ENCODE measurements at places on chromosomes 12 and 14.

DNA sequence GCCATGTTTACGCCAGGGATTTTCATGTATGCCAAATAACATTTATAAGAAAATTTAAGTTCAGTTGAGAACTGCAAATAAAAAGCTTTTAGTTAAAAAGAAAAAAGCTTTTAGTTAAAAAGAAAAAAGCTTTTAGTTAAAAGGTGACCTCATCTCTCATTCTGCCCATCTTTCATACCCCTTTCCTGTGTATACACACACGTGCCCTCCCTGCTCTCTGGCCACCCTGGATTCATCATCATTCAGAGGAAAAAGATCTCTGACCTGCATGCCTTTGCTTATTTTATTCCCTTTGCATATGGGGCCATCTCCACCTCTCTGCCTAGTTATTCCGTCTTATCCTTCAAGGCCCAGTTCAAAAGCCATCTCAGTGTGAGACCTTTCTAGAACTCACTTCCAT lies 38.1 kb upstream of the CDK17 start:
- DNase-seq = no peak

DNA sequence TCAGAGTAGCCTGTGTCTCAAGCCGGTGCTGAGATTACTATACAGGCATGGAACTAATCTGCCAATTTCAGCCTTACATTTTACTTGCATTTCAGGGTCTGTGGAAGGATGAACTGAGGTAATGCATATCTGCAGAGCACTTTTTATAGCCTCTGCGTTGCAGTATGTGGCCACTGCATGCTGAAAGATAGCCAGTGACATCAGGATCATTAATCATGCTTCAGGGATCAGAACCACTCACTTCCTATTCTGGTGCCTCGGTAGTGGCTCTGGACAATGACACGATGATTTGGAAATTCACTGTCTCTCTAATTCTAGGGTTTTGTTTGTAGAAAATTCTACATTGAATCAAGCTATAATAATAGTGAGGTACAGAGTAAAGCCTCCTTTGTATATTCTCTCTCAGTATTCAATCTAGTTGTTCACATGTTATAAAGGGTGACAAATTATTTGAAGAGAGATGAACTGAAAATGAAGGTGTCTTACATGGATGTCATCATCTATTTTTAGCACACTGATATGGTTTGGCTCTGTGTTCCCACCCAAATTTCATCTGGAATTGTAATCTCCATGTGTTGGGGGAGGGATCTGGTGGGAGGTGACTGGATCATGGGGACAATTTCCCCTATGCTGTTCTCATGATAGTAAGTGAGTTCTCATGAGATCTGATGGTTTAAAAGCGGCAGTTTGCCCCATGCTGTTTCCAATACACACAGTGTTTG lies 554.3 kb upstream of the MIS18BP1 start:
- no peak for DNase-seq

DNA sequence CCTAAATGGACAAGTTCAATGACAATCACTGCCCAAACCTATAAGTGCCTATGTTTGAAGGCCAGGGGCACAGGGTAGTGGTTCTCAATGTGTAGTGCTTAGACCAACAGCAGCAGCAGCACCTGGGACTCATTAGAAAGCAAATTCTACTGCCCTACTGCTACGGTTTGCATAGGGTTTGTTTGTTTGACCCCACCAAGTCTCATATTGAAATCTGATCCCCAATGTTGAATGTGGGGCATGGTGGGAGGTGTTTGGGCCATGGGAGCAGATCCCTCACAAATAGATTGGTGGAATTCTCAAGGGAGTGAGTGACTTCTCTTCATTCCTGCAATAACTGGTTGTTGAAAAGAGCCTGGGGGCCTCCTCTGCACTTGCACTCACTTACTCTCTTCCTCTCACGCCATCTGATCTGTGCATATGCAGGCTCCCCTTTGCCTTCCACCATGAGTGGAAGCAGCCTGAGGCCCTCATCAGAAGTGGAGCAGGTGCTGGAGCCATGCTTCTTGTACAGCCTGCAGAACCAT lies 39.5 kb downstream of the PPM1H start:
- DNase-seq = no peak

- DNase-seq = no peak
Observed at GRCh38 chr12:6612652-6613014, 5.5 kb upstream of the CHD4 start.

- DNase-seq = no peak
Observed at GRCh38 chr12:108570743-108571608, 8.6 kb downstream of the ISCU start.

DNA sequence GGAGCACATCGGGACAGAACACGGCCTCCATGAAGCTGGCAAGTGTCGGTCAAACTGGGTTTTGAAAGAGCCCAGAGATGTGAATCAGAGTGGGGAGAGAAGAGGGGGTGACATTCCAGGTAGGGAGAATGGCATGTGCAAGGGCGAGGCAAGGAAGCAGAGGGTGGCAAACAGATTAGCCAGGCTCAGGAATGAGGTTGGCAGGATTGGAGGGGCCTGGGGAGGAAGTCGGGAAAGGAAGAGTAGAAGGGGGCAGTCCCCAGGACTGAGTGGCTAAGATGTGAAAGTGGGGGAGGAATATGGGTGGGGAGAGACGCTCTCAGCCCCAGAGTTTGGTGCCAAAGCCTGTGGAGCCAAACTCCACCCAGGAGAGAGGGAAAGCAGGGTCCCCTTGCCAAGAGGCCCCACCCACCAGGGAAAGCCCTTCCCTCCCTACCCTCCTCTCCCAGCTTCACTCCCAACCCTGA lies 5.5 kb upstream of the HDAC7 start:
- DNase-seq = no peak

DNA sequence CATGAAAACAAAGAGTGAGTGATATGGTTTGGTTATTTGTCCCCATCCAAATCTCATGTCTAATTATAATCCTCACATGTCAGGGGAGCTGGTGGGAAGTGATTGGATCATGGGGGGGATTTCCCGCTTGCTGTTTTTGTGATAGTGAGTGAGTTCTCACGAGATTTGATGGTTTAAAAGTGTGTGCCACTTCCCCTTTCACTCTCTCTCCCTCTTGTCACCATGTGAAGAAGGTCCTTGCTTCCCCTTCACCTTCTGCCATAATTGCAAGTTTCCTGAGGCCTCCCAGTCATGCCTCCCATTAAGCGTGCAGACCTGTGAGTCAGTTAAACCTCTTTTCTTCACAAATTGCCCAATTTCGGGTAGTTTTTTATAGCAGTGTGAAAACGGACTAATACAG lies 2.1 kb upstream of the ATXN7L3B start:
- DNase-seq = no peak

- no peak for DNase-seq
Observed at GRCh38 chr12:53328043-53328435, 6.6 kb upstream of the AAAS start.

DNA sequence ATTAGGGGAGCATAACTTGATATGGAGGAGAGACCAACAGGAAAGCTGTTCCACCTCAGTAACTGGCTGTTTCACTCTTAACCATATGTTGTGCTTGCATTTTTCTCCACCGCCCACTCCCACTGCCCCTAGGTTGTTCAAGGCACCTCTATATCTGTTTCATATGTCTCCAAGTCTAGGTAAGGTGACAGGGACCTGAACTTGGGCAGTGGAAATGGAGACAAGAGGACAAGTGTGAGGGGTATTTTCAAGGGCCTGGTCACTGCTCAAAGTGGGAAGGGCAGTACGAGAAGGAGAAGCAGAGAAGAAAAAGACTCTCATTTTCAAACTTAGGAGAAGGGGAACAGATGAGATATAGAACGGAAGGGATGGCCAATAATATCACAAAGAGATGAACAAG lies 3.1 kb downstream of the SLC38A1 start:
- DNase-seq = no peak

- DNase-seq = no peak
Observed at GRCh38 chr12:52749827-52750226, 27.3 kb downstream of the KRT76 start.

GRCh38 chr14:101072945-101073597 lies 169.5 kb upstream of the RTL1 start:
- DNase-seq = no peak

DNA sequence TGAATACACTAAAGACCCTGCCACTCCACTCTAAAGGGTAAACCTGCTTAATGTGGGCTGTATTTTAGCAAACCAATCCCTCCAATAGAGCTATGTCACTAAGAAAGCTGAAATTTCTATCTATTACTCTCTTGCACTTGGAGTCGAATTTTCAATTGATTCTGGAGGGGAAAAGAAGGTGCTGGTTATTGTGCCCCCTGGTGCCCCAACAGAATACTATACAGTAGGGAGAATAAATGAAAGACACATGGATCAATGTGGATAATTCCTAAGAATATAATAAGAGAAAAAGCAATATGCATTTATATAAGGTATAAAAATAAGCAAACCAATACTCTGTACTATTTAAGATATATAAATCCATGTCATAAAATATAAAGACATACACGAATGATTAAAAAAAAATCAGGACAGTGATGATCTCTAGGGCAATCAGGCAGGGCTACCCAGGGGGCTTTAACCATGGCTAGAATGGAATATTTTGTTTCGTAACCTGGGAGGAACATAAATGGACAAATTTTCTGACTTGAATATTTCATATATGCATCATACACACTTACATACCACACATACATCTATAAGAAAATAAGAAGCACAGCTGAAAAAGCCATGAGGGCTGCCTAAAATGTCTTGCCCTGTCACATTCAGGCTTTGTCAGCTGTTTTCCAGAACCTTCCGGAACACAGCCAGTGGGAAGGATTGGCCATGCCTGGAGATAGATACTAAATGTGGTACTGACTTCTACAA lies 54.4 kb downstream of the EFCAB11 start:
- DNase-seq = no peak

DNA sequence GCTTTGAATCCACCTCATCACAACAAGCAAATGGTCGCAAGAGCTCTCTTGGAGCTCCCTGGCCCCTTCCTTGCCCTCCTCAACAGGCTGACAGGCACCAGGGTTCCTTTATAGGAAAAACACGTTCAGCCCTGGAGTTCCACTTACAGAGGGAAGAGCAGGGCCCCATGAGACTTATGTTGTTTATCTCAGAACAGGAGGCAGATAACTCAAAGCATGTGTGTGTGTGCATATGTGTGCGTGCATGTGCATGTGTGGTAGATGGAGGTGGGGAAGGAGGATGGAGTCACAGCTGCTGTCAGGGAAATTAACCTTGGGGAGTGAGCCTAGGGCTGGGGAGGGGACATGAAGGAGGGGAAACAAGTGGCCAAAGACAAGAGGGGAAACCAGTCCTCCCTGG lies 138.1 kb downstream of the DPF3 start:
- no peak for DNase-seq

DNA sequence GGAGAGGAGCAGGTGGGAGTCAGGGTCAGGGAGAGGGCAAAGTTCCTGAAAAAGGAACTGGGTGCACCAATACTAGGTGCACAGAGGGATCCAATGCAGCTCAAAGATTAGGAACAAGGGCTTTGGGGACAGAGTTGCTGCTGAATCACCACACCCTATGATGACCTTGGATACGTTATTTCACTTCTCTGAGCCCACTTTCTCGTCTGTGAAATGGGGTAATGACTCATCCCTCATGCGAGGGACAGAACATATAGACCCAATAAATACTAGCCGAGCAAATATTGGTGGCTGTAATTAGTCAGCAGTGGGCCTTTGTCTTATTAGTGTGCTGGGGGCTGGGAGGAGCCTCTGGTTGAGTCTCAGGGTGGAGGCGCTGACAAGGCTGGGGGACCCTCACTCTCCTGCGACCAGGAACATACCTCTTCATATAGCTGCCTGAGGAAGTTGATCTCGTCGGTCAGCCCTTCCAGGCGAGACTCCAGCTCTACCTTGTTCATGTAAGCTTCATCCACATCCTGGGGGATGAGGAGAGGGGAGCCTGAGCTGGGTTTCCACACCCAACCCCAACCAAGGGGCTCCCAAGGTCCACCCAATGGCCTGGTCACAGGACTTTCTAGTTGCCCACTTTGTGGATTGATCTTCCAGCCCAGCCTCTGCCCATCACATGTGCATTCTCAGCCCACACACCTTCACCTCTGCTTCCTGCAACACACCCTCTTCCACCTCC lies 4.5 kb downstream of the KRT8 start:
- no peak for DNase-seq

DNA sequence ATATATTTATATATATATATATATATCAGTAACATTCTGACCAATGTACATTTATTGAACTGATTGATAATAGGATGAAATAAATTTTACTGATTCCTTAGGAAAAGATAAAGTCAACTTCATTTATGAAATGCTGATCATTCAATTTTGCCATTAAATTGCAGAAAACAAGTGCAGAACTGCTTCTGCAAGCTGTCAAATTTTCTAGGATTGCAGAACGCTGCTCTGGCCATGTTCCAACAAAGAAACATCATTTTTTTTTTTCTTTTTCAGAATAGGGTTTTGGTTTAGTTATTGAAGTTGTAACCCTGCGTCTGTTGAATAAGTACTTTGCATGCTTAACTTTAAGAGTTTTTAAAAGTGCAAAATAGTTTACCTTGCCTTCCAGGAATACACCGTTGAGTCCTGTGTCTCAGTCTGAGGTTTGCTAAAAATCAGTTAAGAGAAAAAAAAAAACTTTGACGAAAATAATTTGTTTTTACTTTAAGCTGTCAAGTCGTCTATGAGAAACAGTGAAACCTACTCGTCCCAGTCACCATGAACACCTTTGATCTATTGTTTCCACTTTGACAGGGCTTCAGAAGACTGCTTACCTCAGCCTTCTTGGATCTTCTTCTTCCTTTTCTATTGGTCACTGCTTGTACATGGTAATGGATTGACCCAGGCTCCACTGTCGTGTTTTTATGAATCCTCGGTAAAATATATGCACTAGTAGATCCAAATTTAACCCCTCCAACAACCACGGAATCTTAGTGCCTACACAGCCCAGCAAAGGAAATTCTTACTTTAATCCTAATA lies at the start of gene KERA:
TSS of gene KERA (minus strand) at position 657 of the 798 bp plus-strand sequence. CDS start 1,743 bp downstream, outside the sequence.
- no peak for DNase-seq

DNA sequence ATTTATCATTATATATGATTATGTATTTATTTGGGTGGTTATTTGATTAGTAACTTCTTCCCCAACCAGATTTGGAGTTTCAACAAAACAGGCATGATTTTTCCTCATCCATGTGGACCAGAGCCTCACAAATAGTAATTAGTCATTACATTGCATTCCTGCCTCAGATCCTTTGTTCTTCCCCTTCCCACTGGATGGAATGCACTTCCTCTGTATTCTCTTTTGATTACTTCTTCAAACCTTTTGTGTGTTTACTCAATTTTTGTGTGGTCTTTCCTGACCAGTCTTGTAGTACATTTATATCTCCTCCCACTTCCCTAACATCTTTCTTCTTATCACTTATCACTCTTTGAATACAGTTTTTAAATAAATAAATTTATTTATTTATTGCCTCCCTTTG lies 15.5 kb downstream of the SYT1 start:
- DNase-seq = no peak

- DNase-seq = no peak
Observed at GRCh38 chr14:101065246-101065645, 161.7 kb upstream of the RTL1 start.

- DNase-seq = no peak
Observed at GRCh38 chr14:65431951-65432350, 19.4 kb downstream of the FUT8 start.

- no peak for DNase-seq
Observed at GRCh38 chr12:49126852-49127763, 4.1 kb downstream of the TUBA1B start.

GRCh38 chr12:19151298-19151697 lies 21.8 kb downstream of the PLEKHA5 start:
- no peak for DNase-seq
